Right cardiac atrium (tissue), 5 donors: ENCODE measurements at places on chromosomes 4 and X. TPM values are rescaled to one million over a fixed set of nuclear protein-coding genes. Genes with fewer than 3 reads are reported as not detected.

DMP1 gene
- not detected for polyA plus RNA-seq

HSFX3 gene
- polyA plus RNA-seq: not detected

PCGF3 gene
- polyA plus RNA-seq: 30.1 TPM

GRK4 gene
- polyA plus RNA-seq: 8.4 TPM

DNA sequence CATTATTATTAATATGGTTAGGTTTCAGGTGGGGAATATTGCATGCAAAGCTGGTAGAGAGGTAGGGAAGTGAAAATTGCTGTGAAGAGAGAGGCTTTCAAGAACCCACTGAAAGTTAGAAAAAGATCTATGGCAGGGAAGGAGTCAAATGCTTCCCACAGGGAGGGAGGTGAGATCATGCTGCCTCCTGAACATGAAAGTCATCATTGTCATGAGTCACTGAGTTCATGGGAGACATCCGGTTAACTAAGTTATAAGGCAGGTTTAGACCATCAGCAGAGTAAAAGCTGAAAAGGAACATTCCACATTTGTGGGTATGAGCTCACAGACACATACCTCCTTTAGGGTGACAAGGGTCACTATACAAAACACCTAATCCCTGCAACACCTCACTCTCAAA is 16.2 kb downstream of the GATB start:
- DNase-seq: no peak

DNA sequence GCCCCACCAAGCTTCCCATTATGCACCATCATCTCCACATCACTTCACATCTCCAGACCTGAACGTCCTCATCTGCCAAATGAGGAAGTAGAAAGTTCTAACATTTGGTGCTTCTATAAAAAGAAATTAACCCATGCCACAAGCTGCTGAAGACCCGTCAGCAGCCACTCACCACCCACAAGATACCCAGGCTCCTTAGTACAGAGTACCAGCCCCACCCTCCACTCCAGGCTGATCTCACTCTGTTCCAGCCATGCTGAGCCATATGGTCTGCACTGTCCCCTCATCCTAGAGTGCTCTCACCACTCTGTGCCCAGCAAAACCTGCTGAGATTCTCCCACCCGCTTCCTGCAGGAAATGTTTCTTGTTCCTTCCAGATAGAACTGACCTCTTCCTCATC is 240.8 kb upstream of the PPARGC1A start:
- DNase-seq: no peak

DNA sequence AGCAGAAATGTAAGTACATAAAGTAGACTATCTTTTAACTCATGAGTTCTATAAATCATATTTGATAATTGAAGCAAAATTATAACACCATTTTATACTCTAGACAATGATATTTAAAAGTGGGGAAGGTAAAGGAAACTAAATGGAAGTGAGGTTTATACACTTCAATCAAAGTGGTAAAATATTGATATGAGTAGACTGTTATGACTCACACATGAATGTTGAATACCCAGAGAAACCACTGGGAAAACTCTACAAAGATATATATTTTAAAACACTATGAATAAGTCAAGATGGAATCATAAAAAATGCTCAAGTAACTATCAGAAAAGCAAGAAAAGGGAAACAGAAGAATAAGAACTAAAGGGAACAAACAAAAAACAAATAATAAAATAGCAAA is 8.4 kb downstream of the VSIG1 start:
- DNase-seq: no peak

GRCh38 chrX:153766098-153766817 is 2.2 kb downstream of the PLXNB3 start:
- peak; percentile 63 for DNase-seq

DNA sequence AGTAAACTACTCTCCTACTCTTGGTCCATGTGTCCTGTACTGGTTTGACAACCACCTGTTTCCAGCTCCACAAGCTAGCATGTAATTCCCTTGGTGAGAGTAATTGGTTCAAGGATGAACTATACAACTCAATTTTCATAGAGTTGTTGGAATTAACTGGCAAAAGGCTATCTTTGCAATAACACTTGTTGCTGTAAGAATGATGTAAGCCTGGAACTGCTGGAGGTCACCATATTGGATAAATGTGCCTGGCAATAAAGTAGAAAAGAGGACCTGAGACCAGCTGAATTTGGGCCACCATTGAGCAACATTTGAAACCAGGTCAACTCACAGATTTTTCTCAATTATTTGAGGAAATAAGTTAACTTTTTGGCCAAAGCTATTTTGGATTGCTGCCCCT is 175.5 kb downstream of the CAMK2D start:
- DNase-seq: no peak

GRCh38 chr4:182540496-182540895 is 297.3 kb downstream of the TENM3 start:
- no peak for DNase-seq

GRCh38 chr4:54548098-54548620 is 109.6 kb upstream of the KIT start:
- no peak for DNase-seq

- DNase-seq: no peak
Measured at GRCh38 chr4:123994917-123995316, 598.3 kb downstream of the SPRY1 start.

DNA sequence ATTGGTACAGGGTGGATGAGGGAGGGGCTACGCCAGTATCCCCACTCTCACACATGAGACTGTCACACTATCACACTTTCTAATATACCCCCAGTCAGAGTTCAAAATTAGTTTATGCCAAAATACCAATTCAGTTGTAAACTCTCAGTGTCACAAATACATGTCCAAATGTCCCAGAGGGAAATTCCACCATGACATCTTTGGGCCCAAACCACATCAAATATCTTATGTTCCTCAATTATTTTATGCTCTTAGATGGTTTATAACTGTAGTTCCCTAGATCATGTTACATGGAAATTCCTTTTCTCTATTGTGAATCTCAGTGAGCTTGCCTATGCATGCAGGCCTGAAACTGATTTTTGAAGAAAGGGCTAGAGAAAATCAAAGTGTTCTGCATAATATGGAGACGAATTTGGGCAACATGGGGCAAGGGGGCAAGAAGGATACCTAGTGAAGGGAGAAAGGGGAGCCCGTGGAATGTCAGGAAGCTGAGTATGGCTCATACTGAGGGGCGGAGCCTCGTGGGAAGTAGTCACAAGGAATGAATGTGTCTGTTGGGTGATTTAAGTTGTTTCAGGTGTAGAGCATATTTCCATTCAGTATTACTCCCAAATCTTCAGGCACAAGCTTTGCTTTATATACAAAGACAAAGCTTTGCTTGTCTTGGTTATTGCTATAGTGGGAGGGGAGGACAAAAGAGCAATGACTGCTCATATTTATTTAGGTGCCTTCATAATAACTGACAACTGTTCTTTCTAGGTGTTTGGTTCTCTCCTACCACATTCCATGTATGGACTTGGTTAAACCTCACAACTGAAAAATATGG is 40.8 kb downstream of the CLNK start:
- DNase-seq: no peak

DNA sequence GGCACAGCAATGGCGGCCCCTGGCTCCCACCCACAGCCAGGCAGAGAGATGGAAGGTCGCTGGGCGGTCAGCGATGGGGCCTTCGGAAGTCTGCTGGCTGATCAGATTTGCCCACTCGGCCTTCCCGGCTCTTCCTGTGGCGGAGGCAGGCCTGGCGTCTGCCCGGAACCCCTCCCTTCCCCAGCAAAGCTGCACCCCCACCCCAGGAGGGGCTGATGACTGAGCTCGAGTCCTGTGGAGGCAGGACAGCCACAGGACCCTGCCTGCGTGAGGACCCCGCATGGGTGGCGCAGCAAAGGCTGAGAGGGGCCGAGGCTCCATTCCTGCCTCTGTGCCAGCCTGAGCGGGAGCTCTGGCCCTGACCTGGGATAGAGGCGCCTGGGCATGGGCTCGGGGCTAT is 34.8 kb downstream of the TACC3 start:
- DNase-seq: no peak

GRCh38 chrX:15310117-15310516 is 5.3 kb downstream of the ASB11 start:
- no peak for DNase-seq
